Pons (tissue), 1 donor: ENCODE measurements at places on chromosomes 7 and 10.

GRCh38 chr7:94357076-94357475, 37.6 kb upstream of the COL1A2 start:
- DNase-seq: no peak

DNA sequence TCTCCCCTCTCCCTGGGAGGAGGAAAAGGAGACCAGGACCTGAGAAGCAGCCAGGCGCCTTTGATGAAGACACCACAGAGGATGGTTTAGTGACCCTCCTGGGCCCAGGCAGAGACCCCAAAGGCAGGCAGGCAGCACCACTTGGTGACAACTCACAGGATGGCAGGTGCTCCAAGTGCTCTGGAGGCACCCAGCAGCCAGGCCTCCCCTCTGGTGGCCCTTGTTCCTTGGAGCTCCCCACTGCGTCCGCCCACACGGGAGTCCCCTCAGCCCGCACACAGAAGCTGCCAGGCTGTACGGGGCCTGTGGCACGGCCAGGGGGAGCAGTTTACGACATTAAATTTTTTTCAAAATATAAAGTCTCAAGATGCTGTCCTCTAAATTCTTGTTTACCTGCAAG, 607.1 kb upstream of the FOXK1 start:
- DNase-seq: no peak

DNA sequence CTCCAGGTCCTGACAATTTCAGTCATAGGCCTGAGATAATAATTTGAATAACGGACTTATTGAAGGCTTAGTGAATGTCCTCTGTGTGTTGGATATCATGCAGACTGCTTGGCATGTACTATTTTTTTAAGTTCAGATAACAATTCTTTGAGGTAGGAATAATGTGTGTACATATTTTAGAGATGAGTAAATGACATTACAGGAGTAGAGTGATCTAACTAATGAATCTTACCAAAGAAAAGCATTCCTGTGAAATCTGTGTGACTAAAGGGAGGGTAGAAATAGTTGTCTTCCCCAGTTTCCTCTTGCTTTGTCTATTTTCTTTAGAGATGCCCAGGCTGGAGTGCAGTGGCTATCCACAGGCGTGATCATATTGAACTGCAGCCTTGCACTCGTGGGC, 391.8 kb upstream of the ETV1 start:
- no peak for DNase-seq

- DNase-seq: no peak
These were observed 19.4 kb downstream of the MAGI2 start for GRCh38 chr7:79434098-79434497.

DNA sequence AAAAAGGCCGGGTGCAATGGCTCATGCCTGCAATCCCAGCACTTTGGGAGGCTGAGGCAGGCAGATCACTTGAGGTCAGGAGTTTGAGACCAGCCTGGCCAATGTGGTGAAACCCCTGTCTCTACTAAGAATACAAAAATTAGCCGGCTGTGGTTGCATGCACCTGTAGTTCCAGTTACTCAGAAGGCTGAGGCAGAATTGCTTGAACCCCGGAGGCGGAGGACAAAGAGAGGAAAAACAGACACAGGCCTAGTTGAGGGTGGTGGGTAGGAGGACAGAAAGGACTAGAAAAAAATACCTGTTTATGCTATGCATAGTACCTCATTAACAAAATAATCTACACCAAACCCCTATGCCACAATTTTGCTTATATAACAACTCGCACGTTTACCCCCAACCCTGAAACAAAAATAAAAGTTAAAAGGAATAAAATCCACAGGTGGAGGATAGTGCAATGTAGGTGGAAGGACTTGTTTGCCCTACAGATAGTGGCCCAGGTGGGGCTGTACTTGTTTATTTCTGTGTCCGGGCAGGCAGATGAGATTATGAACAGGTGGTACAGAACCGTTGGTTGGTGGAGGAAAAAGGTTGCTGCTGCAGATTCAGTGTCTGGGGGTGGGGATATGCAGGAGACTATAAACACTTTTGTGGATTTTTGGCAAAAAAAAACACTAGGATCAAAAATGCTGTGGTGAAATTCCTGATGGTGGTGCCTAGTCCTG, 5.1 kb downstream of the ZNF680 start:
- no peak for DNase-seq

- DNase-seq: no peak
These were observed 115.8 kb upstream of the ITGB1 start for GRCh38 chr10:33073641-33074415.

DNA sequence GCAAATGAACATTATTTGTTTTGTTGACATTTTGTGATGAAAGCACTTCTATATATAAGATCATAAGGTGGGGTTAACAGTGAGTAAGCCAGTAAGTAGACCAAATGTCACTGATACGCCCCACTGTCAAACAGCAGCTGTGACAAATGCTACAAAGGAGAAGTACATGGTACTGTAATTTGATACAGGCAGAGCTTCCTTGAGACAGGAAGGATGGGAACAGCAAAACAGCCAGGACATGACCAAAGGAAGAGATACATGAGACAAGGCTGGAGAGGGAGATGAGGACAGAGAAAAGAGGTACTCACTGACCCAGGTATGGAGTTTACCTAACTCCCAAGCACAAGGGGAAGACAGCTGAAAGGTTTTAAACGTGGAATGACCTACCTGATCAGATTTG, 127.0 kb downstream of the SRPK2 start:
- DNase-seq: no peak

GRCh38 chr10:31134311-31134952, 102.8 kb upstream of the ZNF438 start:
- peak; percentile 59 for DNase-seq

GRCh38 chr7:139675127-139676125, 102.4 kb downstream of the HIPK2 start:
- no peak for DNase-seq

GRCh38 chr7:45347804-45348203, 190.2 kb downstream of the RAMP3 start:
- no peak for DNase-seq

DNA sequence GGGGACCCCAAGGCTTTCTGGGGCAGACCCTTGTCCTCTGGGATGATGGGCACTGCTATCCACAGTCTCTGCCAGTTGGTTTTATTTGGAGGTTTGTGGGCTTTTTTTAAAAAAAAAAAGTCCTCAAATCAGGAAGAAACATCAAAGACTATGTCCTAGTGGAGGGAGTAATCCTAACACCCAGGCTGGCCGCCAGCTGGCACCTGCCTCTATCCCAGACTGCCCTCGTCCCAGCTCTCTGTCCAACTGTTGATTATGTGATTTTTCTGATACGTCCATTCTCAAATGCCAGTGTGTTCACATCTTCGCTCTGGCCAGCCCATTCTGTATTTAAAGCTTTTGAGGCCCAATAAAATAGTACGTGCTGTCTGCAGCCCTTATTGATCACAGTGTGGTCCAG, 61.0 kb upstream of the LRRC4 start:
- DNase-seq: no peak

DNA sequence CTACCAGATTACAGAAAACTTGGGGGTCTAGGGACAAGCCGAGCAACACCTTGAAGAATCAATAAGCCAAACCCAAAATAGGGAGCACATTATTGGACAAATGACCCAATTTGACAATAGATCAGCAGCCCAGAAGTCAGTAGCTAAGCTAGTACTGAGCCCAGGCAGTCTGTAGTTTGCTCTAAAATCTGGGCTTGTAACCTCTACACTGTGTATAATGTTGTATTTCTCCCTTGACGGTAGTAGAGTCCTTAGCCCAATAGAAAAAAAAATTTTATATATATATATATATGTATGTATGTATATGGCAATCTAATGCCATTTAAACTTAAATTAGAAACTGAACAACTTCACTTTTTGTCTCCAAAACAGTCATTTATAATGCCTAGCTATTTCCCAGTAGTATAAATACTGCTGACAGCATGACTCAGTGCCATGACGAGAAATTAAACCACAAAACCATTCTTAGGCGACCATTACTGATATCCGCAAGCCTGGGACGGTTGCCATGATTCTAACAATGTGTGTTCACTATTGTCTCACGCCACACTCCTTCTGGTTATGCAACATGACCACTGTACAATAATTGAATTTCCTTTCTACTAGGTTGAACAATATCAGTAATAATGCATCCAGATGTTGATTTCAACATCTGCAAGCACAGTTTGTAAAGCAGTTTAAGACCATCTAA, 110.5 kb downstream of the IPMK start:
- no peak for DNase-seq

- DNase-seq: peak; percentile 58
These were observed 233.6 kb downstream of the ANK3 start for GRCh38 chr10:60155943-60156683.

- no peak for DNase-seq
These were observed 148.2 kb downstream of the KCND2 start for GRCh38 chr7:120421151-120421651.

GRCh38 chr10:90847436-90847835, 10.4 kb downstream of the HTR7 start:
- DNase-seq: peak; percentile 28

GRCh38 chr7:155999631-156000489, 187.6 kb upstream of the SHH start:
- DNase-seq: no peak

DNA sequence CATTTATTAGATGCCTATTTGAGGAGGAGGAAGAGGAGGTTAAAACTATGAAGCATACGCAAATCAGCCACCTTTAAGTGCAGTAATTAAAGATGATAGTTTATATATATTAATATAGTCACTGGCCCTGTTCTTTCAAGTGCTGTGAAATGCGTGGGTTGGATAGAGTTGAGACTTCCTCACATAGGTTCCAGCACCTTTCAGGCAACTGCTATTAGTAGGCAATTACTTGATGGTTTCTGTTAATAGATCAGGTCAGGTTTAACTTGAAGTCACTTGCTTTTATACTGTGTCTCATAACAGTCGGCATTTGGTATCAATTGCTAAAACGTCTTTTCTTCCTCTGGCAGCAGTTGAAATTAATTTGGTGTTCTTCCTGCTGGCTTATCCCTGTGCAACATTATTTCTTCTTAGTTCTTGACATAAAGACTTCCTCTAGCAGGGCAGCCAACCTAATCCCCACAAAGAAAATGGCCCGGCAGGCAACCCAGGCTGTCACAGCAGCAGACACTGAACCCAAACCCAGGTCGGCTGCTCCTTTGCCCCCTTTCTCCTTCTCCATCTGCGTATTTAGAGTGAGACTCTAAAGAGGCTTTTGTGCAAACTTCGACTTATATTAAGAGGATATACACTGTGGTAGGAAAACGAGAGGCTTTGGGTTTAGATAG, 35.3 kb upstream of the BET1 start:
- no peak for DNase-seq

GRCh38 chr7:117986645-117987269, 113.5 kb upstream of the CTTNBP2 start:
- DNase-seq: no peak

GRCh38 chr7:55086413-55087201, 67.8 kb downstream of the EGFR start:
- no peak for DNase-seq

- DNase-seq: peak; percentile 51
These were observed at the start of gene DGKI for GRCh38 chr7:137846827-137847567. DGKI (minus strand) TSS chr7:137846974.

DNA sequence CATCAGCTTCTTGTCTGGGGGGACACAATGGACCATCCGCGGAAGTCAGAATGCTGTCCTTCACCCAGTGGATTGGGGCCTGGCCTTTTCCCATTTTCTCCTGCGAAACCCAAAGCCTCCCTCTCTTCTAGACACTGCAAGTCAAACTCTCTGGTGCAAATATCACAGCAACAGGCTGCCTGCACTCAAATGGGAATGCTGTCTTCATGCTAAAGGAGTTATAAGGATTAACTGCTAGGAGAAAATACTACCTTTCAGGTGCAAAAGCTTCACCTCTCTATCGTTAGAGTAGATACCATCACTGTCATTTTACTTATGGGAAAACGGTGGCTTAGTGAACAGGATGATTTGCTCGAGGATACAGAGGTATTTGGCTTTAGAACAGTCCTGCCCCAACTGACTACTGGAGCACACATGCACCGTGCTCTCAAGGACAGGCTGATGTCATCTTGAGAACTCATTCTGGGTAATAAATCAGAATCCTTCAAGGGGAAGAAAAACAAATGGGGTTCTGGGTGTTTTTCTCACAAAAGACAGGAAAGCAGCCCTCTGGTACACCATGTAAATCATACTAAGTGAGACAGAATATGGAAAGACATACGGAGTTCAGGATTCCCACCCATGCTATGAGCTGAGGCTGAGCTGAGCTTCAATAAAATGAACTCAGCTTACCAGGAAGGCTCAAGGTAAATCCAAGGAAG, 100.9 kb downstream of the SAMD9 start:
- no peak for DNase-seq

DNA sequence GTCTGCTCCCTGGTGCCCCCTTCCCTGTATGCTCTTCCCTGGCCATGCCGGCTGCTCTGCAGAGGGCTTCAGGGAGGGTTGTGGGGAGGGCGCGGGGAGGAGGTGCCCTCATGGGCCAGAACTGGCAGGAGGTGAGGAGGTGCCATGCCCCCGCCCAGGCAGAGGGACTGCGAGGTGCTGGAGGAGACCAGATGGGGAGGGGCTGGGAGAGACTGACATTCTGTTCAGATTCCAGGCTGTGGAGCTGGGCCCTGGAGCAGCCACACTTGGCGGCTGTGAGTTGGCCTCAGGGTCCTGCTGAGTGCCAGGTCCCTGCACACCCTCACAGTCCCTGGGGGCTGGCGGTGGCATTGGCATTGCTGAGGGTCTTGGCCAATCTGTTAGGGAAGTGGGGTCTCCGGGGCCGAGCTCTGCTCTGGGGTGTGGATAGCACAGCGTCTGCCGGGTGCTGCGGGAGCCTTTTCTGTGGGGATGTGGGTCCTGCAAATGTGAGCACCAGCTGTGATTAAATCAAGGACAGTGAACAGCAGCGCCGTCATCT, 25.4 kb downstream of the INPP5A start:
- DNase-seq: no peak

DNA sequence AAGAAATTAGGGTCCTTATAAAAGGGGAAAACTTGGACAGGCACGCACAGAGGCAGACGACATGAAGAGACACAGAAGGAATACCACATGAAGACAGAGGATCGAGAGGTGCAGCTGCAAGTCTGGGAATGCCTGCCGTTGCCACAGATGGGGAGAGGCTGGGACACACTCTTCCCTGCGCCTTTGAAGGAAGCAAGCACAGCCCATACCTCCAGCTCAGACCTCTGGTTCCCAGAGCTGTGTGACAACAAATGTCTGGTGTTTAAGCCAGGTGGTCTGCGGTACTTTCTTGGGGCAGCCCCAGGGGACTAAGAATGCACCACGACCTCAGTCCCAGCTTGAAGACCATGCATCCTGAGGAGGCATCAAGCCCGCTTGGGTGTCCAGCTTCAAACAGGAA, 18.3 kb downstream of the INSIG1 start:
- DNase-seq: no peak

- DNase-seq: no peak
These were observed 16.5 kb downstream of the MAT1A start for GRCh38 chr10:80272793-80273522.
